ENCODE measurements at places on chromosomes 2 and 18.

DNA sequence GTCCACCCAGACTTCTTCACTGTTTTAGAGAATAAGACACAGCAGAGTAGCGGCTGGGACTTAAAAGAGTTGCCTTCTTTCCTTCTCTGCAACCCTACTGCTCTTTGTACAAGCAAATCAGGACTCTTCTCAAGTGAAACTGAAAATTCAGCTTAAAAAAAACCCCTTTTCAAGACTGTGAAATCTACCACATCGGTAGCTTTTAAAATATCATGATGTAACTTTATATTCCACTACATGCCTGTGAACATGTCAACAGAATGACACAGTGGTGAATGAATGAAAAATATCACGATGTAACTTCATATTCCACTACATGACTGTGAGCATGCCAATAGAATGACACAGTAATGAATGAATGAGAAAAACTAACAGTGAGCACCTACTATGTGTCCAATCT is 53.4 kb downstream of the TCF4 start:
- DNase-seq, result no peak

DNA sequence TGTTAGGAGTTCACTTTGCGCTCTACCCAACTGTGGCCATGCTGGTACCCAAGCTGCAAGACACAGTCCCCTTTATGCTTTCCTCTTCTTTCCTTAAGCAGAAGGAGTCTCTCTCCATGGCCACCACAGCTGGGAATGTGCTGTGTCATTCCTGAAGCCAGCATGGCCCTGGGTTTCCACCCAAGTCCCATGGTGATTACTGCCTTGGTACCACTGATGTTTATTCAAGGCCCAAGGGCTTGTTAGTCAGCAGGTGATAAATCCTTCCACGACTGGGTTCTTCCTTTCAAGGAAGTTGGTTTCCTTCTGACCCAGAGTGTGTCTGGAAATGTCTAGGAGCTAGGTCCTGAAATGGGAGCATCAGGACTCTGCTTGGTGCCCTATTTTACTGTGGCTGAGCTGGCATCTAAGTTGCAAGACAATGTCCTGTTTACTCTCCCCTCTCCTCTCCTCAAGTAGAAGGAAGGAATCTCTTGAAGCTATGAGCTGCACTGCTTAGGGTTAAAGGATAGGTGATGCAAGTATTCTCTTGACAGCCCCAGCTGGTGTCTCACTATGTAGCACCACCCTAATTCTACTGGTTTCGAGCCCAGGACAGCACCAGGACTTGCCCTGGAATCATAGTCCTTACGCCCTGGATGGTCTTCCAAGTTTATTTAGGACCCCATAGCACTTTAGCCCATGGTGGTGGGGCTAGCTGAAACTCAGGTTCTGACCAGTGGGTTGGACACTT is 18.7 kb upstream of the NUP35 start:
- DNase-seq, result no peak

GRCh38 chr2:197309691-197310231 is 819 bp downstream of the ANKRD44 start:
- DNase-seq, result peak; percentile 65

DNA sequence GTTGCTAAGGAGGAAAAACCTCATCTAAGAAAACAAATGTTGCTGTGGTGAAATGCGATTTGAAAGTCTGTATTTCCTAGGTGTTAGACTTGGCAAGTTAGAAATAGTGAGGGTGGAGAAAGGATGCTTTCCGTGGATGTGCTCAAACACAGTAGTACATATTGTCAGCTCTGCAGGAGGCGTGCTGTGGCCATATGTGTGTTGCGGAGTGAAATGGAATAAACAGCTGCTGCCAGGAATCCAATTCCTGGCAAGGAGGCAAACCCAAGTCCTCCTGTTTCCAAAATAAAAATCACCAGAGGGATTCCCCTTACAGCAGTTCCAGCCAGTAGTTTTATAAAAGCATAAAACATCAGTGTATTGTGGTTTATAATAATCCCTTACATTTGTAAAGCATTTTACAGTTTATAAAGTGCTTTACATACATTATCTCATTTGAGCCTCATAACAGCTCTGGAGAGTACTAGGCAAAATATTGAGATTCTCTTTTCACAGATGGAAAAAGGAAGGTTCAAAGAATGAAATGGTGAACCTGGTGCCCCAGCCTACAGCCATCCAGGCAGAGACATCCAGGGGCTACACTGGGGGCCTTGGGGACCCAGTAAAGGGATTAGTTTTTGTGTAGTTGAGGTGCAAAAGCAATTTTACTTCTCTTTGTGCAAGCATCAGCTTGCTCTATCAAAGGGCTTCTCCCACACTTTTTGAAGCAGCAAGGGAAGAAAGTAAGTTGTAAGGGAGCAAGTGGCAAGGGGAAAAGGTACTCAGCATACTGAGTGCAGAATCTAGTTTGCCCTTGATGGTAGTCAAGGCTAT is 206.0 kb downstream of the AGPS start:
- DNase-seq, result no peak

DNA sequence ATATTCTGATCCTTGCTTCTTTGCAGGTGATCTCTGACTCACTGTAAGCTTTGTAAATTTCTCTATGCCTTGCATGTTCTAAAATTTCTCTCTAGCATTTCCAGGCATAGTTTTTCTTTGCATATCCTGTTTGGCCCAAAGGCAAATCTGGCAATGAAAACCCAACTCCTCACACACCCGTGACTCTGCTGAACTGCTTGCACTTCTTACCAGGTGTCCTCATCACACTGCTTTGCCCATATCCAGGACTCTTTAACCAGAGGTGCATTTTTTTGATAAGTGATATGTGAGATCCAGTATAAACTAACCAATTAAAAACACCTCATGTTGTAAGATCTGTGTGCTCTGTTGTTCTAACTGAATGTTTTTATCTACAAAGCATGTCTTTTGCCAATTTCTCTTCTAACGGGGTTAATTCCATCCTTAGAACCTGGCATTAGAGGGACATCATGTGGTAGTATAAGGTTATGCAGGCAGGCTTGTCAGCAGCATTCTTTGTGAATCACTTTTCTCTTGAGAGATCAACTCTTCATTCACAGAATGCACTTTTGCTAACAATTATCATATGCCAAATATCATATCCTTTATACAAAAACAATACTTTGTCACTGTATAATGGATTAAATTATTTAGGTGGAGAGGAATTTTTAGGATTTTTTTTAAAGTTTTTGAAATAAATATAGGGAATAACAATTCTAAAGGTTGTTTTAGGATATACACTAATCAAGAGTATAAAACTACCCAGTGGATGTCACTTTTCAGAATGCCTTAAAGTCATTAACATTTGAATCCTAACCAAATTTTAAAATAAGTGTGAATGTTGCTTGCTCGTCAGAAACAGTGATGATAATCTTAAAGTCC is 20.8 kb upstream of the TMX3 start:
- DNase-seq, result peak; percentile 48

DNA sequence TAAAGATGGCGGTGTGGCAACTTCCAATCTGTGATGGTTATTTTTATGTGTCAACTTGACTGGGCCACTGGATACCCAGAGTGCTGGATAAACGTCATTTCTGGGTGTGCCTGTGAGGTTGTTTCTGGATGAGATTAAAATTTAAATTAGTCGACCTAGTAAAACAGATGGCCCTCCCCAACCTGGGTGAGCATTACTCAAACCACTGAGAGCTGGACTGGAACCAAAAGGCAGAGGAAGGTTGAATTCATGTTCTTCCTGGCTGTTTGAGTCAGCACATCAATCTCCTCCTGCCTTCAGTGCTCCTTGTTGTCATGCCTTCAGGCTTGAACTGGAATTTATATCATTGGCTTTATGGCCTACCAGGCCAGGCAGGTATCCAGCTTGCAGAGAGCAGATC is 190.8 kb upstream of the RGPD4 start:
- DNase-seq, result no peak

- DNase-seq, result no peak
Observed at GRCh38 chr2:229728370-229728769, 14.0 kb upstream of the DNER start.
